ENCODE measurements at places on chromosomes 1 and 21. TPM values are rescaled to one million over a fixed set of nuclear protein-coding genes. Genes with fewer than 3 reads are reported as not detected.

S100A16 gene
- total RNA-seq = not detected

P3R3URF gene
- not detected for total RNA-seq

GPR37L1 gene
- total RNA-seq = not detected

FYB2 gene
- not detected for total RNA-seq

NUP210L gene
- not detected for total RNA-seq

PADI2 gene
- not detected for total RNA-seq

TMOD4 gene
- total RNA-seq = 1.3 TPM

Data from activated CD4-positive, alpha-beta T cell treated with anti-CD3 and anti-CD28 coated beads, Interleukin-2, amount 10 ng/mL, durations not matched to agents 24 days and 14 days (primary cell).